ENCODE measurements at places on chromosomes 12 and 14.

- no peak for DNase-seq
Observed at GRCh38 chr12:116172224-116172849, 105.2 kb downstream of the MED13L start.

- DNase-seq = no peak
Observed at GRCh38 chr14:55814873-55815272, 234.9 kb downstream of the KTN1 start.

- DNase-seq = no peak
Observed at GRCh38 chr12:127150479-127150878, 1116.5 kb upstream of the TMEM132C start.

DNA sequence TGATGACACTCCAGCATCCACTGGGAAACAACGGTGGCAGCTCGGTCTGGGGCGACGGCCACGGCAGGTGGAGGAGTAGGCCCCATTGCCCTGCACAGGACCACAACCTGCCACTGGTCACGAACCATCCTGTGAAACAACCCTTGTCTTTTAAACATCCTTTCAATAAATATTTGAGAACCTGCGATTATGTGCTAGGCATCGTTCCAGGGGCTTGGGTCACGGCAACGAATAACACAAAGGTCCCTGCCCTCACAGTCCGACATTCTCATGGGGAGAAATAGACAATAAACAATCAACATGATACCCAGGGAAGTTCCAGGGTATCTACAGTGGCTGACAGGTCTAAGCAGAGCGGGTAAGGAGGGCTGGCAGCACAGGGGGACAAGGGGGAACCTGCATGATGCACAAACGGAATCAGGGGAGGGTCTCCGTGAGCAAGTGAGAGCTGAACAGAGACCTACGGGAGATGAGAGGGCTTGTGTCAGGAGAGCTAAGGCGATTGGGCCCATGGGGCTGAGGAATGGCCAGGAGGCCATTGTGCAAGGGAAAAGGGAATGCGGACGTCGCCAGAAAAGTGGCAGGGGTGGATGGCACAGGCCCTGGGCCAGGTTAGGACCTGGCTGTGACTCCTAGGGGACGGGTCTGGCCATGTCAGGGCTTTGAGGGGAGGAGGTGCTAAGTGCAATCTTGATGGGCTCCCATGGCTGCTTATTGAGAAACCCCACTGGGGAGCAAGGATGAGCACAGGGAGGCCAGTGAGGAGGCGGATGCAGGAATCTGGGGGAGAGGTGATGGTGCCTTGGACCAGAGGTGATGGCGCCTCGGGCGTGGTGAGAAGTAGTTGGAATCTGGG lies 9.7 kb downstream of the SCARB1 start:
- DNase-seq = no peak

GRCh38 chr12:24996102-24996797 lies 47.3 kb upstream of the BCAT1 start:
- DNase-seq = no peak

GRCh38 chr12:95187865-95188415 lies 29.3 kb downstream of the FGD6 start:
- DNase-seq = no peak

DNA sequence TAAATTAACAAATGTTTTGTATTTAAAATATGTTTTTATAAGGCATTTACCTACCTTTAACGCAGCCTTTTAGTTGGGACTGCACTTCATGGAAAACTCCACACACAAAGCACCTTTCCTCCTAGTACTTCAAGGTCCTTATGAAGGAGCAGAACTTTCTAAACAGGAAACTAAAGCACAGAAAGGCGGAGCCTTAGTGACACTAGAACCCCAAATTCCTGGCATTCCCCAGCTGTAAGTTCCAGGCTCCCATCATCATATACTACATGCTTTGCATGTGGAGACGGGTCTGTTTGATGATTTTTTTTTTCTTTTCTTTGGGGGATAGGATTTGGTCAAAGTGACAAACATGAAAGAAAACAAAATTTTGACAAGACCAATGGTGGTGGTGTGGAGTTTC lies 39.5 kb downstream of the STXBP6 start:
- DNase-seq = no peak

DNA sequence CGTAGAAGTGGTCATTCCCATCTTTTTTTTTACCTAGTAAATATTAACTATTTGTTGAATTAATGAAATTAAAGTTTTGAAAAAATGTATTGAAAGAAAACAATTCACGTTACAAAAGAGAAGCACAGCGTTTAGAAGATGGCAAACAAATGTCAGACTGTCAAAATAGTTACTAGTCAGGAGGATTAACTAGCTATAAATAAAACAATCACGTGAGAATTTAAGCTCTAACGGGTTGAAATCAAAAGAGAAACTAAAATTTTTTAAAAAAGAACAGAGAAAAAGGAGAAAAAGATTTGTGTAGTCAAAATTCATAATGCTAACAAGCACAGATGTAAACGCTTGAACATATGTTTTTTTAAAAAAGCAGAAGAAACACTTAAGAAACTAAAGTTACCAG lies 26.4 kb downstream of the DDHD1 start:
- DNase-seq = no peak
